GM10248 (cell line): ENCODE measurements at places on chromosomes 7 and 10.

DNA sequence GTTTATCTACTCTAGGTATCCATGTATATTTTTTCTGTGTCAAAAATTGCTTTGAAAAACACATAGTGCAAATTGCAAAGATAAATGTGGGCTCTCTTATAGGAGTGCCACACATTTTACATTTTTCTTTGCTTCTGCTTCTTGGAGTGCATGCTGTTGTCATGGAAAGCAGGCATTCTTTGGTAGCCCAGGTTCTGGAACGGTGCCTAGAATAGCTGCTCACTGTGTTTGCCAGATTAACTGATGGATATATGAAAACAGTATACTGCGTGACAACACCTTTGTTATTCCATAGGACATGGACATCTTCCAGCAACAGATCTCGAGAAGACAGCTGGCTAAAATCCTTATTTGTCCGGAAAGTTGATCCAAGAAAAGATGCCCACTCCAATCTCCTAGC, 13.4 kb downstream of the NIPSNAP2 start:
- DNase-seq: no peak

GRCh38 chr7:155797262-155798250, 14.7 kb downstream of the SHH start:
- no peak for DNase-seq

GRCh38 chr7:22110227-22110839, 164.6 kb upstream of the CDCA7L start:
- peak; percentile 68 for DNase-seq

DNA sequence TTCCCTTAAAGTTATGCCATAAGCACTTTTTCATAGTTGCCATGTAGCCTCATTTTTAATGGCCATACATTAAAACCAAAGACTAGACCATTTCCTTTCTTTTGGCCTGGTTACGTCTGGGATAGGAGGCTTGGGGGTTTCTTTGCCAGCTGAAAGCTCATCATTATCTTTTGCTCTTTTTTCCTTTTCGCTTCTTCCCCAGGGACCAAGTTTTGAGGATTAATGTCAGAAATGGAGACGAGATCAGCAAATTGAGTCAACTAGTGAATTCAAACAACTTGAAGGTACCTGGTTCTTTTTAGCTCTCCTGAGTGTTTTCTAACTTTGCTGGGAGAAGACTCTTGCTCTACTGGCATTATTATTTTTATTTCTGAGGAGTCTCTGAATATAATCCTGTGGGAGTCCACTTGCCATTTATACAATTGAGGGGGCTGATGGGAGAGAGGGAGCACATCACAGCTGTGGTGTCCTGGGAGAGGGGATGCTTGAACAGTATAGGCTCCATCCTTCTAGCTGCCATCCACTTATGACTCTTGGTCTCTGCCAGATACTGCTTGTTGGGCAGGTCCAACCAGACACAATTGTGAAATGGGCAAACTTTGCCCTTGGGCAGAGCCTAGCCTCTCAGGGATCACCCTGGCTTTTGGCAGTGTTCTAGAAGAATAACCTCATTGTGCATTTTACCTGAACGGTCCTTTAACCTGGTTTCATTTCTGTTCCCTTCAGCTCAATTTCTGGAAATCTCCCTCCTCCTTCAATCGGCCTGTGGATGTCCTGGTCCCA, 5.8 kb downstream of the CPA4 start:
- no peak for DNase-seq

GRCh38 chr10:96440361-96441292, 73.1 kb downstream of the TLL2 start:
- no peak for DNase-seq

DNA sequence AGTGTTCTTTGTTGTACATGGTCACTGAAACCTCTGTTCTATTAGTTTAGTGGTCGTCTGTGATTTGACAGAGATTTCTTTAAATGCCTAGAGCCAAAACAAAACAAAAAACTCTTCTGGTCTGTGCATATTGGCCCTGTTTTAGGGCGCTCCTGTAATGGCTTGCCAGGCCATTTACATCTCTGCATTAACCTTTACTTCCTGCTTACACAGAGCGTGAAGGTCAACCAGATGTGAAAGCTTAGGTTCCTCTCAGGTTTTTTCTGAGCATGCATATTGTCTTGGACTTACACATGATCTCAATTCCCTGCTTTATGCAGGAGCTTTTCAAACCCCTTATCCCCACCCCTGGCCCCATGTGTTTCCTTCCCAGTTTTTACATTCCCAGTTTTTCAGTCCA, 9.6 kb downstream of the ZNF37A start:
- DNase-seq: no peak
